ENCODE measurements at places on chromosomes 2 and 18. TPM values are rescaled to one million over a fixed set of nuclear protein-coding genes. Genes with fewer than 3 reads are reported as not detected.

Gene C1QL2
- total RNA-seq, result not detected

Gene RMDN2
- total RNA-seq, result 5.1 TPM

Gene NETO1
- 0.17 TPM for total RNA-seq

Gene REG3G
- not detected for total RNA-seq

Gene MARCHF4
- total RNA-seq, result 1.5 TPM

Gene SERPINB5
- 0.29 TPM for total RNA-seq

Gene HOXD10
- total RNA-seq, result not detected

Gene IL37
- not detected for total RNA-seq

Gene CMPK2
- 0.58 TPM for total RNA-seq

Gene KIAA2012
- 0.17 TPM for total RNA-seq

Gene ASIC4
- total RNA-seq, result 0.15 TPM

Gene CWC22
- 27.5 TPM for total RNA-seq

Gene WDR43
- total RNA-seq, result 68.8 TPM

Gene NCK2
- total RNA-seq, result 32.4 TPM

Gene FAM161A
- 1.3 TPM for total RNA-seq

Gene PCGF1
- total RNA-seq, result 21.2 TPM

Gene SEMA4C
- total RNA-seq, result 27.5 TPM

Gene SOWAHC
- 8.6 TPM for total RNA-seq

Gene SLC4A3
- 1.2 TPM for total RNA-seq

Gene DTNA
- 17.5 TPM for total RNA-seq

Data from smooth muscle cell of trachea (primary cell).